ENCODE measurements at places on chromosomes 7 and 10.

GRCh38 chr7:40643664-40644063 lies 508.9 kb downstream of the SUGCT start:
- no peak overlapping the region for H3K4me3 ChIP-seq
- no peak overlapping the region for H3K27ac ChIP-seq
- no peak for DNase-seq
- peaks cover 15% of the 10 kb centered on the region for H3K4me1 ChIP-seq

DNA sequence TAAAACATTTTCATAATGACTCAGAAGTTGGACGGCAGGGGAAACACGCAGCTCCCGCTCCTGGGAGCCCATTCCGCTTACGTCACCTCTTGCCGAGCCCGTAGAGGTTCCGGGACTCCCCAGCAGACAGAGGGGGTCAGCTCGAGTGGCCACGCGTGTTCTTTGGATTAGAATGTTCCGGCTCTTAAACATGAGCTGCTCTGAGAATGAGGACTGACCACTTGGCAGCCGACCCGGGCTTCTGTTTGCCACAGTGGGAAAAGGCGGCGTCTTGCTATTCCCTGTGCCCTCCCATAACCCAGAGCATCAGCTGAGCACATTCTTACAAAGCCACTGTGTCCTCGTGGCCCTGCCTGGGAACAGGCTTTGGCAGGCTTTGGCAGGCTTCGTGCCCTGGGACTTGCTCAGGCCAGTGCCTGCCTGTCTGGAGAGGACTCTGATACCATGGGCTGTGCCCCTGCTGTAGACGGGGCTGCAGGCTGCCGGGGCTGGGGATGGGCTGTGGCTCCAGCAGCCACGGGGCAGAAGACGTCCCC lies 40.1 kb downstream of the PFKP start:
- no peaks in the 10 kb centered on the region for H3K27me3 ChIP-seq
- peaks cover 42% of the 10 kb centered on the region for H3K4me1 ChIP-seq
- peak; percentile 96 for DNase-seq
- peak overlapping the region; percentile 84 for H3K27ac ChIP-seq
- peaks cover 86% of the 10 kb centered on the region for H3K36me3 ChIP-seq

DNA sequence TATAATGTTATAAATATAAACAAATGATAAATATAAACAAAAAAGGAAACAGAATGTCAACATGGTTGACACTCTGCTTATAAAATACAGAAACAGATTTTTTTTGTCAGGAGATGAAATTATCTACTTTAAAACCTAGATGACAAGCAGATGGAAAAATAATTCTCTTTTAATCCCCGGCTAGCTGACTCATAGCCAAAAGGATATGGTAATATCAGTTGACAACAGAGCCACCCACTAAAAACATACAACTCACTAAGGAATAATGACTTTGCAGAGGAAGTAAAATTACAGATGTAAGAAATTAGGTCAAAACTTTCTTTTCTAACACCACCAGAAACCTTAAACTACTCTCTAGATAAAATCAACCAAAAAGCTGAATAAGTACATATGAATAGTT lies 131.1 kb upstream of the ABCB5 start:
- no peak overlapping the region for H3K4me3 ChIP-seq
- DNase-seq: no peak

DNA sequence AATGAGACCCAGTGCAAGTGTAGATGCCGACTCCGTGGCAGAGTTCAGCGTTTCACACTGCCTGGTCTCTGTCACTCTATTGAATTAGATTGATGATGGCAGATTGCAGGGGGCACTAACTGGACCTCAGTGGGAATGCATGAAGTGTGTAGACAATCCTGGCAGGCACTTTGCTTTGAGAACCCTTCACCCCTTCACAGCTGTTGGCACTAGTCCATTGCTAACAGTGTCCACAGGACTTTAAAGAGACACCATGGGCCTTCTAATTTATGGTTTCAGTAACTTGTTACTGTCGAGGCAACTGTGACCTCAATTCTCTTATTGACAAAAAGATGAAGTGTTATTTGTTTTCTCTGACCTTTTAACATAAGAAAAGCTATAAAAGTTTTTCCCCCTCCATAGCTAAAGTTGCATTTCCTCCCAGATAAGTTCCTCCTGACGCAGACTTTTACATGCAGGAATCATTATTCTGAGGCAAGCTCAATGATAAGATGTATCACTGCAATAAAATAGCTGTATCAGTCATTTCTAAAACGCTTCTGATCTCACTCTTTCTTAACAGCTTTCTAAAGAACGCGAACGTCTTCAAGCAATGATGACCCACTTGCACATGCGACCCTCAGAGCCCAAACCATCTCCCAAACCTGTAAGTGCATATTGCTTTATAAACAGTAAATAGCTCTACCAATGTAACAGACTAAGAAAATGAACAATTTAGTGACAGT lies 238.9 kb downstream of the FOXP2 start:
- H3K36me3 ChIP-seq: no peaks in the 10 kb centered on the region
- H3K4me1 ChIP-seq: no peaks in the 10 kb centered on the region
- no peak for DNase-seq

- H3K27ac ChIP-seq: no peak overlapping the region
- no peaks in the 10 kb centered on the region for H3K4me1 ChIP-seq
- no peak for DNase-seq
- H3K4me3 ChIP-seq: no peak overlapping the region
- no peaks in the 10 kb centered on the region for H3K36me3 ChIP-seq
- no peaks in the 10 kb centered on the region for H3K27me3 ChIP-seq
These were observed 13.8 kb downstream of the LRRN3 start for GRCh38 chr7:111104710-111105109.

DNA sequence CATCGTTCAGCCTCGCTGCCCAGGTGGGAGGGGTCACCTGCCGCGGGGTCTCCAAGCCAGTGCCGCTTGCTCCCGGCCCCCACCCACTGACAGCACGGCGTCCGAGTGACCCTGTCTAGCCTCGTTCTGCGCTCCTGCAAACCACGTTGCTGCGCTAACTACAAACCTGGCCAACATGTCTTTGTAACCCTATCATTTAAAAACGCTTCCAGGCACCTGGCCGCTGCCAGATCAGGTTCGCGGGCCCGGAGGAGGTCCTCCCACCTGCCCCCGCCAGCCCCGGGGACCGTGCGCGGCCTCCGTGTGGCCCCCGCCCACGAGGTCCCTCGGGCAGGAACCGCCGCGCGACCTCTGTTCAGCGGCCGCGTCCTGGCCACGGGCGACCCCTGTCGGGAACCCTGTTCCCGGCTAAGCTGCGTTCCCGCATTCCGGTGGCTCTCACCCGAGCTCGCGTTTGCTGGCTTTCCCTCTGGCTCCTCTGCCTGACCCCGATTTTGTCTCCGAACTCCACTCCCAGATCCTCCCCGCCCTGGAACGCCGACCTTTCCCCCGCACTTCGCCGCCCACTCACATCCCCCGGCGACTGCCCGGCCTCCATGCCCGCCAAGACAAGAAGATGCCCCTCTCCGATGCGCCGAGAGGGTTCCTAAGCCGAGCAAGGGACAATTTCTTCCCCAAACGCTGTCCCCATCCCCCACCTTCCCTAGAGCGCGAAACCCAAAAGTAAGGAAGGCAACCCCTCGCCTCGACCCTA lies 2.4 kb downstream of the SFMBT2 start:
- H3K4me1 ChIP-seq: peaks cover 18% of the 10 kb centered on the region
- no peaks in the 10 kb centered on the region for H3K36me3 ChIP-seq
- no peak for DNase-seq
- no peak overlapping the region for H3K27ac ChIP-seq
- H3K27me3 ChIP-seq: peaks cover 58% of the 10 kb centered on the region
- no peak overlapping the region for H3K4me3 ChIP-seq

DNA sequence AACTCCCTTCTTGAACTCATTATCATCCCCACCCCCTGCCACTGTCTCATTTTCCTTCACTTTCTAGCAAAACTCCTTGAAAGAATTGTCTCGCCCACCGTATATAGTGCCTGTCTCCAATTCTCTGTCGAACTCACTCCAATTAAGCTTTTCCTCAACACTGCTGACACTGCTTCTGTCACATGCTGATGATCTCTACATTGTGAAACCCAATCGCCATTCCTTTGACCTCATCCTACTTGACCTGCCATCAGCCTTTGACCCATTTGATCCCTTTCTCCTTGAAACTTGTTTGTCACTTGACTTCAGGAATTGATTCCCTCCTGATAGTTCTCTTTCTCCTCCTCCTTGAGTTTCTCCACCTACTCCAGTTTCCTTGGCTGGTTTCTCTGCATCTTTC lies 54.8 kb downstream of the CCDC71L start:
- H3K4me1 ChIP-seq: peaks cover 36% of the 10 kb centered on the region
- DNase-seq: no peak
- no peak overlapping the region for H3K4me3 ChIP-seq

- H3K4me3 ChIP-seq: no peak overlapping the region
- no peak overlapping the region for H3K27ac ChIP-seq
- peaks cover 82% of the 10 kb centered on the region for H3K36me3 ChIP-seq
- no peaks in the 10 kb centered on the region for H3K27me3 ChIP-seq
- DNase-seq: no peak
- no peaks in the 10 kb centered on the region for H3K4me1 ChIP-seq
These were observed 19.4 kb downstream of the MMP21 start for GRCh38 chr10:125756196-125756595.

DNA sequence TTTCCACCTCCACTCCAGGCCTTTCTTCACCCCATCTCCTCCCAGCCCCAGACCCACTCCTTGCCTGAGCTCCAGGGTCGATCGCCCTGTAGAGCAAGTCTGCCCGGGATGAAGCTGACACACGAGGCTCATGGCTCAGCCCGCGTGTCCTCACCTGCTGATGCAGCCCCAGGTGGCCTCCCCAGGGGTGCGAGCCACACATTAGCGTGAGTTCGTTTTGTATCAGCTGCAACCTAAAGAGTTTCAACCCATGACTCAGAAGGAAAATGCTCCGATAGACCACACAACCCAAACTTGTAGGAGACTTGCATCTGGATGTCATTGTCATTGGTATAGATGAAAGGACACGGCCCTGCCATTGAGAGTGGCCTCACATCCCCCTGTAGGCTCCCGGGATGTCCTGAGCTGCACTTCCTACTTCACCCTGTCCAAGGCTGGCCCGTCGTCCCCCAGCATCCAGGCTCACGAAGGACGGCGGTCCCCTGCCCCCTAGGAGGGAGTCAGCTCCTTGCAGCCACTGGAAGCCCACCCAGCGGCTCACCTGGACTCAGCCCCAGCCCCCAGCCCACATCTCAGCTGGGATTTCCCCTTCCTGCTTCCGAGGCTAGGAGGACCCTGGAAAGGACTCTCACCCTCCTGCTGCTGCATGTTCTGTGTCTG lies 97.7 kb downstream of the HTR5A start:
- H3K27ac ChIP-seq: no peak overlapping the region
- H3K36me3 ChIP-seq: no peaks in the 10 kb centered on the region
- no peak overlapping the region for H3K4me3 ChIP-seq
- peaks cover 21% of the 10 kb centered on the region for H3K4me1 ChIP-seq
- DNase-seq: no peak
- H3K27me3 ChIP-seq: no peaks in the 10 kb centered on the region

DNA sequence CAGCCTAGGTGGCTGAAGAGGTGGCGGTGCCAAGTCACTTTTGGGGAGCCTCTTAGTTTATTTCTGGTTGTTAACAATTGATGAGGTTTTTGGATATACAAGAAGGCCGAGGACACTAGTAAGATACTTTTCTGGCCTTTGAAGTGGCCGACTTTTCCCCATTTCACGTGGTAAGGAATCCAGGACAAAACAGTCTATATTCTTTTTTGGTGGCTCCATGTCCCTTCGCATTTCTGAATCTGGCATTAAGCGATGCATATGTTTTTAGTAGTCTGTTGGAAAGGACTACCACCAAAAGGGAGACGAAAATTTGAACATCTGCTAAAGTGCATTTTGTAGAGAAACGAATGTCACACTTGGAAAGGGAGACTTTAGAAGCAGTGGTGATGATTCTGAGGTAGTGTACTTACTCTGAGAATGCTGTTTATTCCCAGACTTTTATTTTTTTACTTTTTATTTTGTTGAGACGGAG lies 1.5 kb downstream of the MLLT10 start:
- peaks cover 37% of the 10 kb centered on the region for H3K36me3 ChIP-seq
- H3K27ac ChIP-seq: no peak overlapping the region
- no peaks in the 10 kb centered on the region for H3K27me3 ChIP-seq
- H3K4me1 ChIP-seq: peaks cover 12% of the 10 kb centered on the region
- no peak for DNase-seq
- H3K4me3 ChIP-seq: peak overlapping the region; percentile 57

GRCh38 chr7:87476179-87476557 lies 688 bp upstream of the ABCB4 start:
- no peaks in the 10 kb centered on the region for H3K27me3 ChIP-seq
- peaks cover 52% of the 10 kb centered on the region for H3K4me1 ChIP-seq
- peaks cover 8% of the 10 kb centered on the region for H3K36me3 ChIP-seq
- peak overlapping the region; percentile 62 for H3K4me3 ChIP-seq

DNA sequence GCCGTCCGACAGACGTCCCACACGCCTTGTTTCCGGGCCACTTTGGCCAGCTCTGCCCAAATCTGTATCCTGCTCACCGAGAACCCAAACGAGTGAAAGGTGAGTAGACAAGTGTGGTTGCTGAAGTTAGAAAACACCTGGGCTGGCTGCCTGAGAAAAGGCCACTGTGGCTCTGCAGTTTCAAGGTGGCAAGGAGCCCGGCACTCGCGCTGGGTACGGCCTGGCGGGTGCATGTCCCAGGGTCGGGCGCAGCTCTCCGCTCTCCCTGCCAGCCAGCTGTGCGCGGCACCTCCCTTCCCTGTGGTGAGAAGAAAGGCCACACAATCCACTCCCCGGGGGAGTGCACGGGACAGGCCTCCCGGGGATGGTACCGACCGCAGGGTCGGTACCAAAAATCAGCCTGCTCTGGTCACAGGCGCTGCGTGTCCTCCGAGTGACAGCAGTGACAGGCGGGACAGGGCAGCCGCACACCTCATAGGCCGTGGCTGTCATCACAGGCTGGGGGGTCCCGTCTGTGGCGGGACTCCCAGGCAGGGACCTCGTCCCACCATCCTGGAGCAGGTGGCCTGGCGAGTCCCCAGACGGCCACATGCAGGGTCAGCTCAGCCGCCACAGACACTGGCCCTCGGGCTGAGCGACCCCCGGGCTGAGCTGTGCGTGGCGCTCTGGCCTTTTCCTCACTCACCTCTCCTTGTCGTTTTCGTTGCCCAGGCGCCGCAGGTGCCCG lies 22.8 kb downstream of the CFAP46 start:
- H3K27ac ChIP-seq: no peak overlapping the region
- H3K4me1 ChIP-seq: no peaks in the 10 kb centered on the region
- no peak for DNase-seq
- H3K27me3 ChIP-seq: no peaks in the 10 kb centered on the region
- no peak overlapping the region for H3K4me3 ChIP-seq

DNA sequence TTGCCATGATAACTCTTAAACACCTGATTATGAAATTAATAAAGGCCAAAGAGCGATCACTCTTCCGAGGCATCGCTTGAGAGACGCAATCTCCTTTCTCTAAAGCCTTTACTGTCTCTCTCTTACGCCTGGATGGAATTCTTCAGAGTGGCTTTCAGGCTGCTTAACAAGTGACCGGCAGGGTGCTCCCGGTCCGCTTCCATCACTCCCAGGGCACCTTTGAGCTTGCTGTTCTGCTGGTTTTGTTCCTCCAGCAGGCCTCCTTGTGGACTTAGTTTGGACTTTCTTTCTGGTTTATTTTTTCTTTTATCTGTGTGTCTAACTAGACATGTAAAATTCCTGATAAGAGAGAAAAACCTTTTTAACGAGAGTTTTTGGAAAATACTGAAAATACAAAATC lies 60.9 kb downstream of the MRPL32 start:
- no peaks in the 10 kb centered on the region for H3K4me1 ChIP-seq
- no peak for DNase-seq
- no peaks in the 10 kb centered on the region for H3K36me3 ChIP-seq
- H3K4me3 ChIP-seq: no peak overlapping the region
- no peak overlapping the region for H3K27ac ChIP-seq

Measured in SJSA1 (cell line).